ENCODE measurements at places on chromosomes 11 and 22. TPM values are rescaled to one million over a fixed set of nuclear protein-coding genes. Genes with fewer than 3 reads are reported as not detected.

IFTAP gene
- total RNA-seq: 20.1 TPM

RHOD gene
- 97.0 TPM for total RNA-seq

CCDC34 gene
- 5.6 TPM for total RNA-seq

MAFF gene
- 67.2 TPM for total RNA-seq

GLB1L2 gene
- total RNA-seq: 14.8 TPM

VPS51 gene
- total RNA-seq: 153 TPM

SPON1 gene
- 3.2 TPM for total RNA-seq

KLHL35 gene
- total RNA-seq: 1.5 TPM

C22orf15 gene
- not detected for total RNA-seq

NCF4 gene
- not detected for total RNA-seq

NXPE1 gene
- not detected for total RNA-seq

DGCR6 gene
- total RNA-seq: 3.4 TPM

DDT gene
- total RNA-seq: 123 TPM

CD3G gene
- not detected for total RNA-seq

CEP164 gene
- 27.5 TPM for total RNA-seq

CSRP3 gene
- total RNA-seq: not detected

CHST1 gene
- 2.3 TPM for total RNA-seq

VPREB1 gene
- not detected for total RNA-seq

MRPL16 gene
- 34.5 TPM for total RNA-seq

GGTLC2 gene
- not detected for total RNA-seq

TRIM49D1 gene
- not detected for total RNA-seq

UBQLNL gene
- not detected for total RNA-seq
